ENCODE measurements at places on chromosomes 1 and 21. TPM values are rescaled to one million over a fixed set of nuclear protein-coding genes. Genes with fewer than 3 reads are reported as not detected.
A peak's percentile ranks its signal among the peaks of the same experiment; 100 is the strongest.

Gene SPOCD1
- total RNA-seq, result 1.3 TPM

DNA sequence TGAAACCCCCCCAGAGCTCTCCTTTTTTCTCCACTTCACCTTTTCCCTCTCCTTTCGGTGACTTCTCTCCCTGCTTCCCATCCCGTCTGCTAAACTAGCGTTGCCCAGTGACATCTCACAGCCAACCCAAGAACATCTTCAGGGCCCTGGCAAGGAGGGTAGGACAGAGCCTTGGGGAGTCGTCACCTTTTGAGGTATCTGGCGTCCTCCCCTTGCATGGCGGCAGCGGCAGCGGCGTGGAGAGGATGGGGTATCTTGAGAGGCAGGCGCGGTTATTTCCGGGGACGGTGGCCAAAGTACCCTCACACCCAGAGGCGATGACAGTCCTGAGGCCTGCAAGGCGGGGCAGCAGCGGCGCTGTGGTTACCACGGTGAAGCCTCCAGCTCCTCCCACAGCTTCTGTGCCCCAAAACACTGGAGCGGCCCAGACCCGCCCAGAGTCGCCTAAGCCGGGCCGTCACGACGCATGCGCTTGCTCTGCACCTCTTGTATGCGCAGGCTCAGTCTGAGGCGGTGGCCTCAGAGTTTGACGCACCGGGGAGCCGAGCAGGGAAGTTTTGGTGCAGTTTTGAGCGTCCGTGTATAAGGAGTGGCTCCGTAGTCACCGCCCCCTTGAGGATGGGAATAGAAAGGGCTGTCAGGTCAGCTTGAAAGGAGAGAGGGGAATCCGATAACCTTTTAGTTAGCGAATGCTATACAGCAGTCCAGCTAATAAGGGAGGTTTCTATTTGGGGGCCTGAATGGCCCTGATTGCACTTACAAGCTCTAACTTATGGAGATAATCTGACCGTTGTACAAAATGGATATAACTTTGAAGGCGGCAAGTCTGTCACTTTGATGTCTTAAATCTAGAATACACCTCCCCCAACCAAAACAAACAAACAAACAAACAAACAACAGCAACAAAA, at the start of gene KIFAP3:
Gene KIFAP3 (minus strand): TSS at position 446 of the 908 bp plus-strand sequence. CDS start 228 bp downstream, at position 218.
- peak; percentile 98 for DNase-seq

- no peak for DNase-seq
These were observed 3.7 kb upstream of the SLC1A7 start for GRCh38 chr1:53145942-53146708.

GRCh38 chr1:178055093-178055492, 38.8 kb upstream of the RASAL2 start:
- peak; percentile 74 for DNase-seq

DNA sequence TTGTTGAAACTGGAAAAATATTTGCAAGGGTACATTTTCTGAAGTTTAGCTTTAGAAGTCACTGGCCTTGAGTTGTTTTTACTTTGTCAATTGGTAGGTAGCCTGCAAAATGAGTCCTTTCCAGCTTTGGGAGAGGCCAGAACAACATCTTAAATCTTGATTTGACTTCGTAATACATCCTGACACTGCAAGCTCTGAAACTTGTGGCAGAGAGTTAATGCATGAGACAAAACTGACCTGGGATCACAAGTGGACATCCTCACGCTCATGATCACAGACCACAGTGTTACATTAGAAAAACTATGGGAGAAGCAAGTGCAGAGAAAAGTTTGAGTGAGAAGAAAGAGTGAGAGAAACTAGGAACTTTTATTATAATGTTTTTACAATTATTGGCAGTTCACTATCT, 550.9 kb downstream of the USP25 start:
- DNase-seq, result no peak

Measured in GM23338 (cell line).